Psoas muscle (tissue), 8 donors: ENCODE measurements at places on chromosomes 5 and 9.

DNA sequence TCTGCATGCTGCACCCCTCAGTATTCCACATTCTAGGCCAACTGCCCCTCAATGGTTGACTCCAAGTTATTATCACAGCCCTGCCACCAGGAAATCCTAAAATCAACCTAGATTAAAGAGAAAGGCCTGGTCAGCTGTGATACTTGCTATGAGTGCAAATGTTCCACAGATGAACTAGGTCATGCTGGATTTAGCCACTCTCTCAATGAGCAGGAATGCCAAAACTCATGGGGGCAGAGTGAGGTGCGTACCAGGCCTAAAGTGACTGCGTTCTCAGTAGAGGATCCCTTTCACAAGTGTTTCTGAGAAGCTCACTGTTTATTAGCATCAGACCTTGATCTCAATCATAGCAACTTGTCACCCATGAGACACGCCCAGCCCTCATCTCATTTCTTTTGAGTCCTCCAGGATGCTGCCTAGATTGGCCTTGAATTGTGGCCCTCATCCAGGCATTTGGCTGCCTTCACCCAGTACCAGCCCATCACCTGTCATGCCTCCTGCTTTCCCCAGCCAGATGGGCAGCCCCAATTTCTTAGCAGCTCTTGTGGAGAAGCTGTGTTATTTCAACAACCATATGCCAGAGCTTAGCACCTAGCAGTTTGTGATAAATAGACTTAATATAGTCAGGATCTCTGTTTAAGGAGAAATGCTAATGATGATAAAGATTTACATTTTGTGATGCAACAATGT is 383.9 kb downstream of the CTNND2 start:
- no peak for DNase-seq

DNA sequence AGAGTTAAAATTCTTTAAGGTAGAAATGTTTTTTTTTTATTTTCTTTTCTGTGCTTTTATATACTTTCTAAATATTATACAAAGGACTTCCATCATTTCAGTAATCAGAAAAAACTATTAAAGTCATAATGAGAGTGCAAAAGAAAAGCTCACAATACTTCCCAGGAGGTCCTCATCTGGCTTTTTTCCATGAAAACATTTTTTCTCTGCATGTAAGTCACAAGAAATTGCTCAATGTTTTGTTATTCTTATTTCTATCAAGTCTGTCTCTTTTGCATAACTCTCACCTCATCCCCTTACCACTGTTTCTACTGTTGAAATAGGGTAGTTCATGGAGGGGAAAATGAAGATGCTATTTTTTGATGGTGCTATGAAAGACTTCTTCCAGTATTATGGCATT is 375.0 kb downstream of the TMEM232 start:
- no peak for DNase-seq

DNA sequence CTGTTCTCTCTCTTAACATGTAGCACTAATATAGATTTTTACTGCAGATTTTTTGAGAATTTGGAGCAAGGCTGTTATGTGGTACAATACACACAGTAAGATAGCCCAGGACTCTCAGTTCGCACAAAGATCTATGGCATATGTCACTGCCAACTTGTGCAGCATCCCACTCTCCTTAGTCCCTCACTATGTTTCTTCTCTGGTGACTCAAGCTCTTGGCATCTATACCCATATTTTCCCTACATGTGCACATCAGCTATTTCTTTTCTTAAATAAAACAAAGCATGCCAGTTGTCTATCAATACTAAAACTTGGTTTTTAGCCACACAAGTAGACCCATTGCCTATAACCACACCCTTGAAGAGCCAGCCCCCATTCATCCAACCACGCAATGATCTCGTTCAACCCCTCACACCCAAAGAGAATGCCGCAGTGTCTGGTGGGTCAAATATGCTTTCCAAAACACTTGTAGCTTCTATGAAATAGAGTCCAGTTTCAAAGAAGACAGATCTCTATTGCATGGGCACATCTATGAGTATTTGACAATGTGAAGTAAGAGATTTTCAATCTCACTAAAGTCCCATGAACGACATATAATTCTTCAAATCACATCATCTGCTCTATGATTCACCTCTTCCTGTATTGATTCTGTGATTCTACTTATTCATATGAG is 18.2 kb upstream of the IL7R start:
- no peak for DNase-seq

DNA sequence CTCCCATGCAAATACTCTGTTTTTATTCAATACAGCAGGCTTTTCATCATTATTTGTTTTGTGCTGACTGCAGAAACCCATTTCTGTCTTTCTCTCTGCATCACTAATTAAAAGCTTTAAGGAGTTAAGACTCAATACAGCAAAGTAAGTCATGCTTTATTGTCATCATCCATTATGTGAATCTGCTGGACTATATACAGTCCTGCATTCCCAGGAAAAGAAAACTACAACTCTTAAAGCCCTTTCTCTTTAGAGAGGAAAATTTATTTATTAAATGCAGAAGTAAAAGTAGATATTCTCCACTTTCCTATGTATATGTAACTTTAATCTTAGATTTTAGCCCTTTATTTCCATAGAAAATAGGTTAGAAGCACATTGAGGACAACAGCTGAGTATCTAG is 706.6 kb upstream of the RGMB start:
- DNase-seq: no peak
